Fibroblast of skin of scalp (primary cell): ENCODE measurements at places on chromosomes 13 and 19.

DNA sequence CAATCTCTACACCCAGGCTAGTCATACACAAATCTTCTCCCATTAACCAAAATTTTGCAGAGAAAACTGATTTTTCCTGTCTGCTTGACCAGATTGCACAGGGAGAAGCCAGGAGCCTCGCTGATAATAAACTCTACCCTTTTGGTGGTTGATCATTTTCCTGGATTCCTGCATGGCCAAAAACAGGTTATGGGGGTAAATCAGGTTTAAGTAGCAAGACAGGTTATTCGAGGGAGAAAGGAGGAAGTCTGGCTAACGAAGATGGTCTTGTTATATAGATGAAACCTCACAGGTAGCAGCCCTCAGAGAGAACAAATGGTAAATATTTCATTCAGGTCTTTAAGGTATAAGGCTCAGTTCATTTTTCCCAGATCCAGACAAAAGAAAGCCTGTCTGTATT lies 16.0 kb upstream of the CEACAM6 start:
- DNase-seq: no peak

- DNase-seq: no peak
These were observed 2.2 kb upstream of the CLEC17A start for GRCh38 chr19:14580623-14581237.

DNA sequence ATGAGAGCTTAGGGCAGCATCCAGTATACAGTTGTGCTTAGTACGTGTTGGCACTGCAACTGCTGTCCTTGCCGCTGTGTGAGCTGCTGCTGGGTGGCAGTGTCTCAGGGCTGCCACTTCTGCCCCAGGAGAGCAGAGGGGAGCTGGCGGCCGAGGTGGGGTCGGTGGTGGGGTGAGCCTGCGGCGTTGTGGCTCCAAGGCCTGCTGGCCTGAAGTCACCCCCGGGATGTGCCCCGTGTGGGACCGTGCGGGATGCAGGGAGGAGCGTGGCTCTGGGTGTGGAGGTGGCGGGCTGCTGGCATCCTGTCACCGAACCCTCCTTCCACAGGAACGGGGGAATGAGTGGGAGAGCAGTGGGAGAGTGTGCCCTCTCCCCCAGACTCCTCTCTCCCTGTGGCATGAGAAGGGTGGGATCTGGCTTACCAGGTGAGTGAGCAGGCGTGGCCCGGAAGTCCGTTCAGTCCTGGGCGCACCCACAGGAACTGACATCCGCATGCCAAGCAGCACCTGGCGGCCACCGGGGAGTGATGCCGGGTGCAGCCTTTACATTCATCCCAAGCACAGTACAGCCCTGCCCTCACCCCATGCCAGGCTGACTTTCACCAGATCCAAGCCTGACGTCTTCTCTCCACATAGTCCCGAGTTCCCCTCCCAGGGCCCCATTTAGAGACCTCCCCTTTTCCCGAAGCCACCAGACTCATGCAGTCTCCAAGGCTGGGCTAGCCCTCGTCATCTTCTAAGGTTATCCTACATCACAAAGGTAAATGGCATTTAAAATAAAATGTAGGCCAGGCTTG lies 26.6 kb downstream of the MCF2L start:
- DNase-seq: no peak

DNA sequence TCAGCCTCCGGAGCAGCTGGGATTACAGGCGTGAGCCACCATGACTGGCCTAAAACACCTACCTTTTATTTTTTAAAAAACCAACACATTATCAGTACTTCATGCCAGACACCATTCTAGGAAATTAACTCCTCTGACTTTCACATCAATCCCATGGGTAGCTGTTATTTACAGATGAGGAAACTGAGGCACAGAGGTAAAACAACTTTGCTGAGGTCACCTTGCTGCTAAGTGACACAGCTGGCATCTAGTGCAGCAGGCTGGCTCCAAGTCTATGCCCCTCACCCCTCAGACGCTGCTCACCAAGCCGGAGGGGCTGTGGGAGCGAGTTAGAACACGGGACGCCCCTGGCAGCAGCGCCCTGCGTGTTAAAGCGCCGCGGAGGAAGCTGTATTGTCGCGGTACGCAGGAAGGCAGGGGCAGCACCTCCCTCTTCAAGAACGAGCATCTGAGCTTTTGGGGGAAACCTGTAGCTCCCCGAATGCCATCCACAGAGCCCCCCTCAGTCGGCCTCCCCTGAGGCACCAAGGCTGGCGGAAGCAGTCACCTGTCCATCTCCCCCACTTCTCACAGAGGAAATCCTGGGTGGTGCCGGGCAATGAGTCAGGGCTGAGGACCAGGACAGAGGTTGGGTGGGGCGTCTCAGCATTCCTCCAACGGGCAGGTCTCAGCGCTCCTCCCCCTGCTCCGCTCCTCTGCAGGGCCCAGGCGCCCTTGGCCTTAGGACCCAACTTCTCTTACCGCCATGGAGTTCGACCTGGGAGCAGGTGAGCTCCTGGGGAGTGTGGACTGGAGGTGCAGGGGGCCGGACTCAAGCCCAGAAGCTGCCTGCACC lies at the start of gene C19orf33:
C19orf33 (plus strand) TSS at position 735 of the 835 bp plus-strand sequence; CDS start at position 746, 11 bp downstream.
- no peak for DNase-seq

DNA sequence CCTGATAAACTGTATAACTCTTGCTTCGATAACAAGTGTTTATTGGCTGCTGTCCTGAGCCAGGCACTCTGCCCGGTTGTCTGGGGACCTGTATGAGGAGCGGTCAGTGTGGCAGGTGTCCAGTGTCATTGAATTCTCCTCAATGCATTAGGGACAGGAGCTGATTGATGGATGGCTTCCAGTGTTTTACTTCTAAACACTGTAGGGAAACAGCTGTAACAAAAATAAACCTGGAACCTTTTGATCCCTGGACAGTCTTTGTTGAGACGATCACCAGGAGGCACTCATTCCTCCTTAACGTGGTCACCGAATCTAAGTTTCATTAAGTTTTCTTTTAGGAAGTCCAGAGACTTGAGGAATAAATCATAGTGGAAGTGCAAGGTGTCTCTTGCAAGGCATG lies 17.9 kb downstream of the UBAC2 start:
- DNase-seq: no peak

- DNase-seq: no peak
These were observed 8.4 kb upstream of the RPS15 start for GRCh38 chr19:1429750-1430149.

GRCh38 chr19:36198119-36198518 lies 16.3 kb downstream of the ZNF565 start:
- no peak for DNase-seq

GRCh38 chr13:94318418-94318817 lies 161.1 kb downstream of the DCT start:
- no peak for DNase-seq

- DNase-seq: no peak
These were observed 52.1 kb downstream of the SIAH3 start for GRCh38 chr13:45799451-45799850.

DNA sequence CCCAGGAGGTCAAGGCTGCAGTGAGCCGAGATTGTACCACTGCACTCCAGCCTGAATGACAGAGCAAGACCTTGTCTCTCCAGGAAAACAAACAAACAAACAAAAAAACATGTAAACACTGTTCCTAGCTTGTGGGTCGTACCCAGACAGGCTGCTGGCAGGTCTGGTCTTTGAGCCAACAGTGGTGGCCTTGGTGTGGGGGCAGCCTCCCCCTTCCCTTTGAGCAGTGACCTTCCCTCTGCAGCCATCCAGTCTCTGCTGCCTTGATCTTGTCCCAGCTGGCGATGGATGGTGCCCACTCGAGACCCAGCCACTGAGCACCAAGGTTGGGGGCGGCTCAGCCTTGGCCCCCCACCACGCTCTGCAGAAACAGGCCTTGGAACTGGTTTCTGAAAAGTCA lies 143.3 kb downstream of the KDM4B start:
- no peak for DNase-seq

GRCh38 chr13:30851697-30852096 lies 54.4 kb upstream of the MEDAG start:
- DNase-seq: no peak

DNA sequence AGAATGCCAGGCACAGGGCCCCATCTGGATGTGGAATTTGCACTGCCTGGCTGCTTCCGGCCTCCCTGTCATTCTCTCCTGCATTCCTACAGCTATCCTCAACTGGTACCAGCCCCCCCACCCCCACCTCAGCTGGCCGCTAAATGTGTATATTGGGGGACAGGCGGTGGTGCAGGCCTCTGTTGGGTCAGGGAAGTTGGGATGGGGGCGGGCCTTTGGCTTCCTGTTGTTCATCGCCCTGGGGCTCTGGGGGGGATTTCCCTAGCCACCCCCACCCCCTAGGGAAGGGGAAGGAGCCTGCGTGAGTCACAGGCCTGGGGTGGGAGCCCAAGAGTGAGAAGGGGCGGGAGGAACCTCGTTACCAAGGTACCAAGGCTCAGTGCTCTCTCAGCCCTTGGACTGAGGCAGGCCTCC lies 10.6 kb downstream of the POU2F2 start:
- peak; percentile 93 for DNase-seq

DNA sequence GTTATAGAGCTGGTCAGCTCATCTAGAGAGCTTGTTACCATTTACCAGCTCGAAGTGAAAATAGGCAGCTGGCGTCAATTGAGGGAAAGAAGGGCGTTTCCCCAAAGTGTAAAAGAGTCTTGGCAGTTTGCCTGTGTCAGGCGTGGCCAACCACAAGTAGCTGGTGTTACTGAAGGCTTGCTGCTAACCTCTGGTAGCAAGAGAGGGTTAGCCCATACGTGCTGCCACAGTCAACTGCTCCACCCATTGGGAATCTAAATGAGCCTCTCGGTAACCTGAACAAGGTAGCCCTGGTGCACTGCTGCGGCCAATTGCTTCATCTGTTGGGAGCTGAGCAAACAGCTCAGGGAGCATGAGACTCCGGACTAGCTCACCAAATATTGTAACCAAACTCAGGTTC lies 314.9 kb upstream of the SLITRK5 start:
- no peak for DNase-seq

DNA sequence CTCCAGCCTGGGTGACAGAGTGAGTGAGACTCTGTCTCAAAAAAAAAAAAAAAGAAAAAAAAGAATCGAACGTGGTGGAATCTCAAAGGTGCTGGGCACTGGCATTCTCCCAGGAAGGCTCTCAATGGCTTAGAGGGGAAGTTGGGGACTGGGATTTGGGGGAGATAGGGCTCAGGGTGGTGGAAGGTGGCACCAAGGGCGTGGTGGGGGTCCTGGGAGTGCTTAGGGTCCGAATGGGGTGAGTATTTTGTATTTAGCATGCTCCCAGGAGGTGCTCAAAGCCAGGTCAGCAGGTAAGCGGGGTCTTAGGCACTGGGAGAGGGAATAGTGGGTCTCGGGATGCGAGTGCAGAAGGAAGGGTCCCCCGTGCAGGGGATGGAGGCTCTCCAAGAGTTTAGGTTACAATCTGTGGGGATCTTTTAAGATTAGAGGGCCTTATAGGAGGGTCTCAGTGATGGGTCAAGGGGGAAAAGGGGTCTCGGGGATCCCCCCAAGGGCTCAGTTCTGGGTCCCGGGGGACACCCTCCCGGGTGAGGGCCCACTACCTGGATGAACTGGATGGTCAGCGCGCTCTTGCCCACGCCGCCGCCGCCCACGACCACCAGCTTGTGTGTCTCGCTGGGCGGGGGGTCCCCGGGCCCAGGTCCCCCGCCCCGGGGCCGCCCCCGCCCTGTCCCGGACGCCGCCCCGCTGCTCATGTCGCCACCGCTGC lies 386 bp downstream of the RRAS start:
- no peak for DNase-seq

- peak; percentile 49 for DNase-seq
These were observed 13.2 kb upstream of the ASF1B start for GRCh38 chr19:14149509-14149994.

DNA sequence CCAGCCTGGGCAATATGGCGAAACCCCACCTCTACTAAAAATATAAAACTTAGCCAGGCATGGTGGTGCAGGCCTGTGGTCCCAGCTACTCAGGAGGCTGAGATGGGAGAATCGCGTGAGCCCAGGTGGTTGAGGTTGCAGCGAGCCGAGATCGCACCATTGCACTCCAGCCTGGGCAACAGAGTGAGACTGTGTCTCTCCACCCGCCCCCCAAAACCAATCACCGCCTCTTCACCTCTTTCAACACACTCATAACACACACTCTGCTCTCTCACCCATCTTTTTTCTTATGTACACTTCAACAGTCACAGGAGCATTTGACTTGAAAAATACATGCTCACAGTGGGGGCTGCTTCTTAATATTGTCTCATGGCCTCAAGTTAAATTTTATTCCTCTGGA lies 76.8 kb downstream of the ESD start:
- no peak for DNase-seq

DNA sequence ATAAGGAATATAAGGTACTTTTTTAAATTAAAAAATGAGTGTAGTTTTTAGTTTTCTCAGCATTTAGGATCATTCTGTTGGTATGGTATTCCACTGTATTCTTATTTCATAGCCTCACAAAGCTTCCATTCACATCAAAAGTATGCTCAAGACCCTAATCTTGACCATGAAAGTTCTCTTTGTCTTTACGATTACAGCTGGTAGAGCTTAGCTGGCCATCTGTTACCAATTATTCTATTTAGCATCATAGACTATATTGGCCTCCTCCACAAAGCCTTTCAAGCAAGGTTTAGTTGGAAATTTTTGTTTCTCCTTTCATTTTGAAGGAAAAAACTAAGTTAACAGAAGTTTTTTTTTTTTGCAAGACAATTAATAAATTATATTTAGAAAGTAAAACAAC lies 245.1 kb downstream of the KCTD12 start:
- no peak for DNase-seq

DNA sequence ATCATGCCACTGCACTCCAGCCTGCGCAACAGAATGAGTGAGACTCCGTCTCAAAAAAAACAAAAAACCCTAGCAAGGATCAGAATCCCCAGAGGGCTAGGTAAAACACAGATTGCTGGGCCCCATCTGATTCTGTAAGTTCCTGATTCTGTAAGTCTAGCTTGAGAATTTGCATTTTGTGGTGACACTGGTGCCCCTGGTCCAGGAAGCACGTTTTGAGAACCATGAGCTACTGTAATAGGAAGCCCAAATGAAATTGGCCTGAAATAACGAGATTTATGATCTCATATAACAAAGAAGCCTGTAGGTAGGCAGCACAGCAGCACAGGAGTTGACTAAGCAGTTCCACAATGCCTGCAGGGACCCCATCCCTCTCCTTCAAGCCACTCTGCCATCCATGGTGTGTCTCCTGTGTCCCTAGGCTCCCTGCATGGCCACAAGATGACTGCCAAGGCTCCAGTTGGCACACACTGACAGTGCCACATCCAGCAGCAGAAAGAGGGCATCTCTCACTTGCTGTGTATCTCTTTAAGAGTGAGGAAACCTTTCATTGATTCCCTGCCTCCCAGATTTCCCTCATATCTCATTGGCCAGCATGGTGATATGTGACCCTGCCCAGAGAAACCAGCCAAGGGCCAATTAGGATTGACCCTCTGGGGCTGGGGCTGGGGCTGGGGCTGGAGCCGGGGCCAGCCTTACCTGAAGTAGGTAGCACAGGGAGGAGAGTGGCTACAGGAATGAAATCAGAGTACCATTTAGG lies 21.7 kb downstream of the SIPA1L3 start:
- no peak for DNase-seq

- no peak for DNase-seq
These were observed 255.2 kb downstream of the ITGBL1 start for GRCh38 chr13:101707659-101708058.

DNA sequence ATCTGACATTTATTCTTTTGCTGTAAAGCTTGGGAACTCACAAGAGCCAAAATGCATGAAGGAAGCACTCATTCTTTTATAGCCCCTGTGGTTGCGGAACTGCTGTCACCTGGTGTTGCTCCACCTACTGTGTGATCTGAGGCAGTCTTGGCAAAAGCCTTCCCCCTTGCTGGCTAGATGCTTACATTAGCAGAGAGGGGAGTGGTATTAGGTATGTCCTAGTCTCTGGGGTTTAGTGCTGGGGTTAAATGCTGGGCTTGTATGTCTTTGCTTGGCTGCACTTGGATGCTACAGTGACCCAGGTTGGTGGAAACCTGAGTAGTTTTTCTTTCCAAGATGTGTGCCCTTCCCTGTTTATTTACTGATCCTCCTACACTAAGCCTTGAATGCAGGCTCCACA lies 99.3 kb downstream of the WDFY2 start:
- DNase-seq: no peak
